Forelimb muscle (tissue), 1 donor: ENCODE measurements at places on chromosomes 12 and 14.

- no peak for DNase-seq
These were observed 10.7 kb downstream of the TTC5 start for GRCh38 chr14:20295067-20295466.

GRCh38 chr12:3810016-3810370, 57.1 kb upstream of the CRACR2A start:
- DNase-seq, result no peak

GRCh38 chr12:58420503-58420902, 479.1 kb downstream of the ATP23 start:
- peak; percentile 45 for DNase-seq

GRCh38 chr12:10358969-10359368, 30.9 kb downstream of the KLRK1 start:
- no peak for DNase-seq

- no peak for DNase-seq
These were observed 4.4 kb downstream of the SERPINA11 start for GRCh38 chr14:94448071-94448808.

- no peak for DNase-seq
These were observed 197.4 kb upstream of the GARIN6 start for GRCh38 chr12:99450036-99450630.

DNA sequence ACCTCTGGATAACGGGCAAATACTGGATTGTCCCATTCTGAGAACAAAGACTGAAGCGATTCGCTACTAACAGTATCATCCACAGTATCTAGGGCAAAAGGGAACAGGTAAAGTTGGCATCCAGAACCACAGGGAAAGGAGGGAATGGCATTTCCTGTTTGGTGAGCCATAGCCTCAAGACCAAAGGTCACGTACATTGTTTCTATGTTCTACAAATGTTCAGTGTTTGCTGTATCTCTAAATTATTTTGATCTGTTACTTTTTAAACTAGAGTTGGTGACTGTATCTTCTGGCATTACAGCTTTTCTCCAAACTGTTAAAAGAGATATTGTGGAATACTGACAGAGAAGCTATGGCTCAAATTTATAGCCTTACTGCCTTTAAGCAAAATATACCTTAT, 9.7 kb downstream of the MLH3 start:
- no peak for DNase-seq
